ENCODE measurements at places on chromosomes 7 and 10. TPM values are rescaled to one million over a fixed set of nuclear protein-coding genes. Genes with fewer than 3 reads are reported as not detected.

Gene AGR3
- not detected for total RNA-seq

Gene PLCE1
- 1.6 TPM for total RNA-seq

Gene ELMO1
- 2.3 TPM for total RNA-seq

Gene NKX1-2
- not detected for total RNA-seq

Gene INA
- 1.1 TPM for total RNA-seq

Gene ABCB1
- not detected for total RNA-seq

Gene TMEM254
- total RNA-seq = 10.1 TPM

Gene PON3
- not detected for total RNA-seq

Gene RBM20
- 1.2 TPM for total RNA-seq

Gene MACC1
- 0.24 TPM for total RNA-seq

Gene SPDYE5
- total RNA-seq = not detected

Gene PLXDC2
- 11.2 TPM for total RNA-seq

Gene MAT1A
- not detected for total RNA-seq

Gene MNX1
- total RNA-seq = not detected

Gene ETV1
- total RNA-seq = 20.8 TPM

Gene HMX3
- total RNA-seq = not detected

Gene SGPL1
- total RNA-seq = 27.9 TPM

Gene TYSND1
- 7.9 TPM for total RNA-seq

Gene WNT8B
- not detected for total RNA-seq

Gene ZNF467
- total RNA-seq = 27.9 TPM

Gene SLC13A1
- total RNA-seq = not detected

Gene RPEL1
- 0.13 TPM for total RNA-seq

Gene PITRM1
- 50.7 TPM for total RNA-seq

Gene UPK3B
- not detected for total RNA-seq

Gene FGL2
- total RNA-seq = 1.9 TPM

Gene AQP1
- 1.4 TPM for total RNA-seq

Gene EVX1
- total RNA-seq = not detected

Gene OR2A42
- not detected for total RNA-seq

Gene ANXA8
- 0.40 TPM for total RNA-seq

Gene TUBB8
- not detected for total RNA-seq

Gene TUBAL3
- total RNA-seq = not detected

Gene DYDC2
- total RNA-seq = not detected

Gene NME8
- total RNA-seq = not detected

Gene CRHR2
- total RNA-seq = not detected

Gene ATXN7L1
- total RNA-seq = 2.6 TPM

Gene ABCA13
- total RNA-seq = 0.08 TPM

Gene EN2
- total RNA-seq = not detected

Gene EPHB6
- 23.0 TPM for total RNA-seq

Gene SPDYE9
- total RNA-seq = not detected

Gene ACADSB
- total RNA-seq = 2.8 TPM

Gene C10orf67
- total RNA-seq = not detected

Gene ACTL6B
- not detected for total RNA-seq

Gene ZNF727
- total RNA-seq = not detected

Gene AKR1D1
- not detected for total RNA-seq

Gene WEE2
- total RNA-seq = not detected

Gene LIPM
- total RNA-seq = not detected

Data from epithelial cell of alveolus of lung (primary cell).